ENCODE measurements at places on chromosomes 7 and 10.

DNA sequence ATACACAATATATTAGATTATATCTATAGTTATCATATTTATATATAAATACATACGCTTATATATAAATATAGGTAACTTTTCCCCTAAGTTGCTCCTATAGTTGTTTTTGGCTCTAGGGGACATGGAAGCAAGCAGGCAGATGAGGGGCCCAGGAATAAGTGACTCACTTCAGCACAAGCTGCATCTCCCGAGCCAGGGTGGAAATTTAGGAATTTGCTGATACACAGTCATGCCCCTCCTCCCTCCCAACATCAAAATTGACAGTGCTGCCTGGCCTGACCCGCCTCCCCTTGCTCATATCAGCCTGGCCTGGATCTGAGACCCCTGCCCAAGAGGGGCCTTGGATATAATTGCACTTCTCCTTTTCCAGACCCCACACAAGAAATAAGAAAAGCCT, 33.8 kb downstream of the MKI67 start:
- no peak overlapping the region for H3K4me3 ChIP-seq
- peaks cover 11% of the 10 kb centered on the region for H3K4me1 ChIP-seq
- no peaks in the 10 kb centered on the region for H3K36me3 ChIP-seq

DNA sequence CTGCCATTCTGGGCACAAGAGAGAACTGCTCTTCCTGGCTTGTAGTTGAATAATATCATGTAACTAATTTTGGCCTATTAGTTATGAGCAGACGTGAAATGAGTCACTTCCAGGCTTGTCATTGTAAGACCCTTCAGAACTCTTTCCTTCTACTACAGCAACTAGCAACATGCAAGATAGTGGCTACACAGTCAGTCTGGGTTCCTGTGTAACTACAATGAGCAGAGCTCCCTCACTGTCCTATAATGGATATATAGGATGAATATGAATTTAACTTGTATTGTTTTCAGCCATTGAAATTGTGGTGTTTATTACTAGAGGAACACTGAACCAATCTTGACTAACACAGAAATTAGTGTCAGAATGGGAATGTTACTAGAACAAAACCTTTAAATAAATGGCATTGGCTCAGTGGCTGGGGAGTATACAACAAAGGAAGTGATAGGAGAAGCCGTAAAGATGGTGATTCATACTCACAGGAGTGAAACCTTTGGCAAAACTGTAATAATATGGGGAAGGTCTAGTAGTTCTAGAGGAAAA, 2.9 kb upstream of the MTPN start:
- no peak for DNase-seq
- H3K27ac ChIP-seq, result peak overlapping the region; percentile 51
- H3K27me3 ChIP-seq, result no peaks in the 10 kb centered on the region
- peaks cover 16% of the 10 kb centered on the region for H3K4me1 ChIP-seq
- no peaks in the 10 kb centered on the region for H3K36me3 ChIP-seq
- peak overlapping the region; percentile 27 for H3K4me3 ChIP-seq

DNA sequence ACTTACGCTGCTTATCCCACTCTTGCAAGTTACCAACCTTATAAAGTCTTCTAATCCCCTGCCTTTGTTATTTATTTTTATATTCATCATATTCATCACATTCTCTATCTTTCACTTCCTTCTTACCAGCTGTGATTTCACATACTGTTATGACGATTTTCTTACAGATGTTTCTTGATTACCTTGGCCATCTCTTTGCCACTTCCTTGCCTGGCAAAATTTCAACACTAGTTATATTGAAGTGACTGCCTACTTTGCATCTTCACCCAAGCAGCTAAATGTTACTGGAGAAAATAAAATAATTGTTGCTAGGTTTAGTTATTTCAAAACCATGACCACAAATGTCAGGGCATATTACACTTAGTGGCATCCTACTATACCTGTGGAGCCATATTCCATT, 8.8 kb upstream of the STEAP4 start:
- no peaks in the 10 kb centered on the region for H3K36me3 ChIP-seq
- no peaks in the 10 kb centered on the region for H3K27me3 ChIP-seq
- no peak overlapping the region for H3K27ac ChIP-seq
- no peak for DNase-seq

- H3K4me3 ChIP-seq, result no peak overlapping the region
- H3K27me3 ChIP-seq, result no peaks in the 10 kb centered on the region
- H3K36me3 ChIP-seq, result no peaks in the 10 kb centered on the region
- DNase-seq, result no peak
Measured at GRCh38 chr7:30799206-30799975, 28.2 kb downstream of the MINDY4 start.

DNA sequence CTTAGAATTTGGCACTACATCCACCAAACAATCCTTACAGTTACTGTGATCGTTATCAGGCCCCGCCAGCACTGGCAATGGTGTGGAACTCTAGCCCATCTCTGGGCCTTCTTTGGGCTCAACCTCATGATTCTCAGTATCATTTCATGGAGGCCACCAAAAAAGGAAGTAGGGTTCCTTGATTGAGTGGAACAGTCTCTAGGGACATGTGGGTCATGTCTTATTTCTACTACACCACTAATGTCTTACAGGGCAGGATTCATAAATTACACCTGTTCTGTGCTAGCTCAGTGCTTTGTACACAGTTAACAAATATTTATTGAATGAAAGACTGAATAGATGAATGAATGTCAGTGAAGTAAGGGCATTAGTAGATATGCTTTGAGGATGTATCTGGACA, 53.9 kb downstream of the AP3M1 start:
- no peak for DNase-seq
- H3K27ac ChIP-seq, result no peak overlapping the region
- no peaks in the 10 kb centered on the region for H3K27me3 ChIP-seq
- H3K36me3 ChIP-seq, result peaks cover 72% of the 10 kb centered on the region
- H3K4me3 ChIP-seq, result no peak overlapping the region

DNA sequence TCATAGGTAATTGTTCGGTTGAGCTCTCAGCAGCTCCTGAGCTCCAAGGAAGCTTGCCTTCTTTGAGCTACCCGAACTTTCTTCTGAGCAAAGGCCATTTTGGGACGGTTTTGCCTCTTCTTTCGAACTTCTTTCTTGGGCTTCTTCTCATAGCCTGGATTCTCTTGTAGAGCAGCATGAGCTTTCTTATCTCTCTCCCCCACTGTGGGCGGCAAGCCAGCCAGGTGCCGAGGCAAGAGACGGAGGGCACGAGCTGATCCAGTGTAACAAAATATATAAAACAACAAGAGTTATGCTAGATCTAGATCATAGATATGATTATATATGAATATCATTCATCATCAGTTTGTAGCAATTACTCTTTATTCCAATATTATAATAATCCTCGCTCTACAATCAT, 16.5 kb upstream of the KNDC1 start:
- no peak overlapping the region for H3K27ac ChIP-seq
- no peak for DNase-seq
- no peak overlapping the region for H3K4me3 ChIP-seq
- H3K27me3 ChIP-seq, result no peaks in the 10 kb centered on the region
- no peaks in the 10 kb centered on the region for H3K4me1 ChIP-seq

DNA sequence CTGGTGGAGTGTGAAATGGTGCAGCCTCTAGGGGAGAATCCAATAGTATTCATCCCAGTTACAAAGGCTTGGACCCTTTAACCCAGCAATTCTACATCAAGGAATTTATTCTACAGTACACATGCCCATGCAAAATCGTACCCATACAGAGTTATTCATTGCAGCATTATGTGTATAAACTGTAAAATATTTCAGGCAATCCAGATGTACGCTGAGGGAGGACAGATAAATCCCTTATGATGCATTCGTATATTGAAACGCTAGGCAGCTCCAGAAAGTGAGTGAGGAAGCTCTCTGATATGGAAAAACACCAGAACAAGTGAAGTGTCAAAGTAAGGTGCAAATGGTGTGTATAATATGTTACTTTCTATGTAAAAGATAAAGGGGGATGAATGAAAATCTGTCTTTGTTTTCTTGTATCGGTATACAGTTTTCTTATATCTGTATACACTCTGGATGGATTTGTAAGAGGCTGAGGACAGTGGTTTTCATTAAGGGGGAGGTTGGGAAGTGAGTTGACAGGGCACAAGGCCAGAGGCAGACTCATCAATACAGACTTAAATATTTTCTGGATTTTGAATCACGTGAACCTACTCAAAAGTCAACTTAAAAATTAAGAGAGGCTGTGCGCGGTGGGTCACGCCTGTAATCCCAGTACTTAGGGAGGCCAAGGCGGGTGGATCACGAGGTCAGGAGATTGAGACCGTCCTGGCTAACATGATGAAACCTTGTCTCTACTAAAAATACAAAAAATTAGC, 17.1 kb downstream of the VWA2 start:
- H3K4me1 ChIP-seq, result no peaks in the 10 kb centered on the region
- H3K27ac ChIP-seq, result no peak overlapping the region
- H3K4me3 ChIP-seq, result no peak overlapping the region

DNA sequence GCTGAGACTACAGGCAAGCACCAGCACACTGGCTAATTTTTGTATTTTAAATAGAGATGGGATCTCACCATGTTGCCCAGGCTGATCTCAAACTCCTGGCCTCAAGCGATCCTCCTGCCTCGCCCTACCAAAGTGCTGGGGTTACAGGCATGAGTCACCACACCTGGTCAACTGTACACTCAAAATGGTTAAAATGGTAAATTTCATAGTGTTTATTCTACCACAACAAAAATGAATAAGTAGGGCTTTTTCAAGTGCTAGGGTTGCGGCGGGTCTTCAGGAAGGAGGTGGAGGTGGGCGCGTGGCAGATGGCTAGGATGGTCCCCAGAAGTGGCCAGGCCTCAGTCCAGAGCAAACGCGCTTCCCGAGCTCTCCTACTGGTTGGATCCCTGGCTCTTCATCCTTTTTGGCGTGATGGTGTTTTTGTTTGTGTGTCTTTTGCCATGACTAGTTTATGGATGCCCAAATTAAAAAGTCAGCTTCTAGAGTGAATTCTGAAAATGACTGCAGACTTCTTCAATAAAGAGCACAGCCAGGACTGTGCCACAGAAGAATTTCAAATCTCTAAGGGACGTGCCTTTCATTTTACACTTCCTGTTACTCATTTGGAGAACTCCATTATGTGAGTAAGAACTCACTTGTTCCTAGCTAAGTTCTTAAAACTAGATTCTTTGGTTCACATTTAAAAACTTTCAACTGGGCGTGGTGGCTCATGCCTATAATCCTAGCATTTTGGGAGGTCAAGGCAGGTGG, 73.9 kb downstream of the TMEM130 start:
- no peak overlapping the region for H3K4me3 ChIP-seq
- H3K36me3 ChIP-seq, result no peaks in the 10 kb centered on the region
- no peak for DNase-seq
- no peaks in the 10 kb centered on the region for H3K27me3 ChIP-seq

- no peaks in the 10 kb centered on the region for H3K27me3 ChIP-seq
- peaks cover 7% of the 10 kb centered on the region for H3K4me1 ChIP-seq
- H3K27ac ChIP-seq, result no peak overlapping the region
- H3K4me3 ChIP-seq, result no peak overlapping the region
Measured at GRCh38 chr7:100443096-100443840, 7.0 kb upstream of the PPP1R35 start.

GRCh38 chr10:43111921-43112607, 26.2 kb upstream of the CSGALNACT2 start:
- no peak overlapping the region for H3K4me3 ChIP-seq
- H3K27me3 ChIP-seq, result no peaks in the 10 kb centered on the region
- DNase-seq, result no peak
- no peaks in the 10 kb centered on the region for H3K4me1 ChIP-seq
- H3K27ac ChIP-seq, result no peak overlapping the region

GRCh38 chr10:62492012-62492869, 118.1 kb downstream of the ZNF365 start:
- H3K4me3 ChIP-seq, result no peak overlapping the region
- no peak overlapping the region for H3K27ac ChIP-seq
- no peaks in the 10 kb centered on the region for H3K4me1 ChIP-seq
- H3K36me3 ChIP-seq, result no peaks in the 10 kb centered on the region

- no peaks in the 10 kb centered on the region for H3K4me1 ChIP-seq
- H3K36me3 ChIP-seq, result no peaks in the 10 kb centered on the region
- no peak overlapping the region for H3K4me3 ChIP-seq
- no peak overlapping the region for H3K27ac ChIP-seq
- no peaks in the 10 kb centered on the region for H3K27me3 ChIP-seq
Measured at GRCh38 chr7:31333291-31333690, 7.2 kb downstream of the NEUROD6 start.

GRCh38 chr10:24209432-24209771, 464 bp downstream of the KIAA1217 start:
- no peaks in the 10 kb centered on the region for H3K36me3 ChIP-seq
- H3K27me3 ChIP-seq, result peaks cover 7% of the 10 kb centered on the region
- no peak for DNase-seq
- peaks cover 5% of the 10 kb centered on the region for H3K4me1 ChIP-seq

GRCh38 chr10:102633287-102633686, 11.0 kb upstream of the TRIM8 start:
- peaks cover 36% of the 10 kb centered on the region for H3K4me1 ChIP-seq
- no peak overlapping the region for H3K4me3 ChIP-seq
- H3K36me3 ChIP-seq, result peaks cover 12% of the 10 kb centered on the region
- H3K27ac ChIP-seq, result peak overlapping the region; percentile 43
- H3K27me3 ChIP-seq, result no peaks in the 10 kb centered on the region

- H3K27ac ChIP-seq, result peak overlapping the region; percentile 53
- peak overlapping the region; percentile 89 for H3K4me3 ChIP-seq
- H3K36me3 ChIP-seq, result peaks cover 7% of the 10 kb centered on the region
- peaks cover 8% of the 10 kb centered on the region for H3K4me1 ChIP-seq
- H3K27me3 ChIP-seq, result no peaks in the 10 kb centered on the region
Measured at GRCh38 chr10:95655571-95656290, 780 bp downstream of the ALDH18A1 start.

GRCh38 chr7:104851268-104851667, 162.7 kb upstream of the KMT2E start:
- no peaks in the 10 kb centered on the region for H3K36me3 ChIP-seq
- DNase-seq, result no peak
- no peaks in the 10 kb centered on the region for H3K4me1 ChIP-seq
- no peak overlapping the region for H3K4me3 ChIP-seq

DNA sequence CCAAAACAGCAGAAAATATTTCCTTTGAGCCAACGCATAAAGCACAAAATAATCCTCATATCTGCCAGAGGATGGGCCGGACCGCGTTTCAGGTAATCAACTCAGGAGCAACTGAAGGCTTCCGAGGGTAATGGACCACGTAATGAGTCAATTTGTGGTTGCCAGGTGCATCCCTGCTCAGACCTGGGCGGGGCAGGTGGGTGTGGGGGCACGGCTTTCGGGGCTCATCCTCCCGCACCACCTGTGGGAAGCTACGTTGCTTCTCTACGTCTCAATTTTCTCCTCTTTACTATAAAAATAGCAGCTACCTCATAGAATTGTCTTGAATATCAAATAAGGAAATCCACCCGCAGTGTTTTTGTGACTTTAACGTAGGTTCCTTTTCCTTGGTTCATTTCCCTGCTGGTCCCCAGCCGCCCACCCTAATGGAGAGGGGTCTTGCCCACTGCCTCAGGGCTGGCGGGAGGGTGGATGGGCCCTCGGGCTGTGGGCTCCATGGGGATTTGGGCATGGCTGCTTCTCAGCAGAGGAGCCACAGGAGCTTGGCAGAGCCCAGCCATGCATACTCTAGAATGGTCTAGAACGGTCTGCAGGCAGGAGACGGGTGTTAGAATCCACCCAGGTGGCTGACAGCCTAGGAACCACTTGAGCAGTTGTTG, 324.7 kb downstream of the ADARB2 start:
- H3K36me3 ChIP-seq, result no peaks in the 10 kb centered on the region
- DNase-seq, result no peak
- H3K27me3 ChIP-seq, result no peaks in the 10 kb centered on the region

- no peak overlapping the region for H3K4me3 ChIP-seq
- no peak overlapping the region for H3K27ac ChIP-seq
- H3K4me1 ChIP-seq, result no peaks in the 10 kb centered on the region
- peaks cover 32% of the 10 kb centered on the region for H3K36me3 ChIP-seq
- no peaks in the 10 kb centered on the region for H3K27me3 ChIP-seq
Measured at GRCh38 chr7:66157060-66157459, 42.4 kb downstream of the CRCP start.

GRCh38 chr10:4111643-4112042, 326.6 kb upstream of the KLF6 start:
- H3K27ac ChIP-seq, result no peak overlapping the region
- no peaks in the 10 kb centered on the region for H3K4me1 ChIP-seq
- H3K36me3 ChIP-seq, result no peaks in the 10 kb centered on the region
- no peaks in the 10 kb centered on the region for H3K27me3 ChIP-seq
- H3K4me3 ChIP-seq, result no peak overlapping the region
- no peak for DNase-seq
